Endothelial cell of umbilical vein (primary cell): ENCODE measurements at places on chromosomes 3 and 15. TPM values are rescaled to one million over a fixed set of nuclear protein-coding genes. Genes with fewer than 3 reads are reported as not detected.
A peak's percentile ranks its signal among the peaks of the same experiment; 100 is the strongest.

Gene RUBCN
- total RNA-seq: 22.9 and 25.8 TPM in 2 replicates

- no peak overlapping the region for H3K27ac ChIP-seq
- H3K27me3 ChIP-seq: no peaks in the 10 kb centered on the region
- no peak for DNase-seq
- H3K4me3 ChIP-seq: no peak overlapping the region
These were observed 170.9 kb upstream of the THBS1 start for GRCh38 chr15:39409876-39410530.

Gene FBXL2
- 21.7 and 26.9 TPM in 2 replicates for total RNA-seq

GRCh38 chr3:70233112-70233511 lies 79.3 kb downstream of the MDFIC2 start:
- H3K36me3 ChIP-seq: no peaks in the 10 kb centered on the region
- no peak overlapping the region for H3K4me3 ChIP-seq

- peak overlapping the region; percentile 80 for H3K27ac ChIP-seq
- DNase-seq: no peak
- H3K27me3 ChIP-seq: no peaks in the 10 kb centered on the region
- peaks cover 39% of the 10 kb centered on the region for H3K4me1 ChIP-seq
- peaks cover 6% of the 10 kb centered on the region for H3K36me3 ChIP-seq
These were observed 841 bp downstream of the EIF3J start for GRCh38 chr15:44537735-44538240.

- H3K36me3 ChIP-seq: no peaks in the 10 kb centered on the region
- peaks cover 69% of the 10 kb centered on the region for H3K4me1 ChIP-seq
- no peak overlapping the region for H3K4me3 ChIP-seq
- peak; percentile 84 for DNase-seq
These were observed 116.5 kb downstream of the LPP start for GRCh38 chr3:188270423-188270972.

Gene HRG
- total RNA-seq: not detected in 2 replicates

Gene TEX9
- total RNA-seq: 1.7 and 2.5 TPM in 2 replicates

GRCh38 chr15:42159381-42160015 lies 3.1 kb upstream of the PLA2G4F start:
- H3K4me1 ChIP-seq: no peaks in the 10 kb centered on the region
- H3K4me3 ChIP-seq: no peak overlapping the region
- H3K27me3 ChIP-seq: no peaks in the 10 kb centered on the region
- no peak overlapping the region for H3K27ac ChIP-seq
- DNase-seq: no peak

Gene BMF
- 9.8 and 13.9 TPM in 2 replicates for total RNA-seq
